Progenitor cell of endocrine pancreas (in vitro differentiated cells): ENCODE measurements at places on chromosomes 2 and 18.

DNA sequence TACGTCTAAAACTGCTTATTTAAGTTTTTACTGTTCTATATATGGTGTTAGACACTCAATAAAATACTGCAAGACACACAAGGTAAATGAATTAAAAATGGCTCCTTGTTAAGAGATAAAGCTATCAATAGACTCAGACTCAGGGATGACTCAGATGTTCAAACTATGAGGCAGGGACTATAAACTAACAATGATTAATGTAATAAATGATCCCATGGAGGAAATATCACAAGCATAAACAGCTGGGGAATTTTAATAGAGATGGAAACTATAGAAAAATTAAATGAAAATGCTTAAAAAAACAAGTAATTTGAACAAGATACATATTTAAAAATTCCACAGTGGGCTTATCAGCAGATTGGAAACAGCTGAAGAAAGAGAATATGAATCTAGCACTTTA, 650.8 kb downstream of the DCDC2C start:
- H3K4me3 ChIP-seq: no peak overlapping the region
- H3K36me3 ChIP-seq: no peaks in the 10 kb centered on the region
- DNase-seq: no peak
- no peaks in the 10 kb centered on the region for H3K27me3 ChIP-seq
- H3K27ac ChIP-seq: no peak overlapping the region

GRCh38 chr18:21141668-21142422, 30.2 kb upstream of the ROCK1 start:
- H3K36me3 ChIP-seq: peaks cover 1% of the 10 kb centered on the region
- no peak overlapping the region for H3K27ac ChIP-seq
- H3K4me1 ChIP-seq: no peaks in the 10 kb centered on the region
- no peak overlapping the region for H3K4me3 ChIP-seq
- no peaks in the 10 kb centered on the region for H3K27me3 ChIP-seq

GRCh38 chr18:26327062-26327461, 100.8 kb downstream of the TAF4B start:
- peak overlapping the region; percentile 18 for H3K27ac ChIP-seq
- no peaks in the 10 kb centered on the region for H3K27me3 ChIP-seq
- no peak for DNase-seq
- peaks cover 2% of the 10 kb centered on the region for H3K36me3 ChIP-seq
- H3K4me1 ChIP-seq: no peaks in the 10 kb centered on the region

DNA sequence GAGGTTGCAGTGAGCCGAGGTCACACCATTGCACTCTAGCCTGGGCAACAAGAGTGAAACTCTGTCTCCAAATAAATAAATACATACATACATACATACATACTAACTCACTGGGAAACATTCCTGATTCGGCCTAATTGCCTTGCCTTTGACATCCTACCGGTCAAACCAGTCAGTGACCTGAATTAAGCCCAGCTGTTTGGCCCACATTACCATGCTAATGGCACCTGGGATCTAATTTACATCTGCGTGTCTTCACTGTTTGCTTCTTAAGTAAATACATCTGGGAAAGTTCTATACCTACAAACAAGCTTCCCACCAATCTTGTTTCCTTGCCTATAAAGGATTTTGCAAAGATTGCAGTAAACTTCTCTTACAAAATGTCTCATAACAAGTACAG, 230.2 kb upstream of the ZC3H15 start:
- no peaks in the 10 kb centered on the region for H3K36me3 ChIP-seq
- peaks cover 5% of the 10 kb centered on the region for H3K4me1 ChIP-seq
- H3K4me3 ChIP-seq: no peak overlapping the region
- peak overlapping the region; percentile 24 for H3K27ac ChIP-seq

- no peak overlapping the region for H3K4me3 ChIP-seq
- H3K36me3 ChIP-seq: peaks cover 5% of the 10 kb centered on the region
- no peaks in the 10 kb centered on the region for H3K4me1 ChIP-seq
- DNase-seq: no peak
- no peak overlapping the region for H3K27ac ChIP-seq
- peaks cover 3% of the 10 kb centered on the region for H3K27me3 ChIP-seq
Observed at GRCh38 chr2:238520359-238520886, 93.7 kb downstream of the ASB1 start.

DNA sequence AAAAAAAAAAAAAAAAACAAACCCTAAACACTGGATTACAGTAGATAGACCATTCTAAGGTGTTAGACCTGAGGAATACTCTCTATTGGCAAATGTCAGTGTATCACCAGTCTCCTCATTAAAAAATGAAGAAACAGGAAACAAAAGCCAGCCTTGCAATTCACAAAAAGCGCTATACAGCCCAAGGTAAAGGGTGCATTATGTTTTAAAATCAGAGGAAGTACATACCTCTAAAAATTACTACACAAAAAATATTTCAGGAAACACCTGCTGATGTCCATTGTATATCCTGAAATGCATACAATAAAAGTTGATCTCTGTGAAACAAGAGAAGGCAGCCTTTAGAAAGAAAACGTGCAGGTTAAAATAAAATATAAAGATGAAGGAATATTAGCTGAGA, 54.9 kb upstream of the TSPYL6 start:
- no peak overlapping the region for H3K27ac ChIP-seq
- no peaks in the 10 kb centered on the region for H3K4me1 ChIP-seq
- DNase-seq: no peak
- no peak overlapping the region for H3K4me3 ChIP-seq

GRCh38 chr2:20365249-20365817, 14.7 kb upstream of the PUM2 start:
- no peaks in the 10 kb centered on the region for H3K27me3 ChIP-seq
- no peak for DNase-seq
- peaks cover 3% of the 10 kb centered on the region for H3K36me3 ChIP-seq
- no peak overlapping the region for H3K4me3 ChIP-seq
- H3K4me1 ChIP-seq: no peaks in the 10 kb centered on the region
- H3K27ac ChIP-seq: no peak overlapping the region

DNA sequence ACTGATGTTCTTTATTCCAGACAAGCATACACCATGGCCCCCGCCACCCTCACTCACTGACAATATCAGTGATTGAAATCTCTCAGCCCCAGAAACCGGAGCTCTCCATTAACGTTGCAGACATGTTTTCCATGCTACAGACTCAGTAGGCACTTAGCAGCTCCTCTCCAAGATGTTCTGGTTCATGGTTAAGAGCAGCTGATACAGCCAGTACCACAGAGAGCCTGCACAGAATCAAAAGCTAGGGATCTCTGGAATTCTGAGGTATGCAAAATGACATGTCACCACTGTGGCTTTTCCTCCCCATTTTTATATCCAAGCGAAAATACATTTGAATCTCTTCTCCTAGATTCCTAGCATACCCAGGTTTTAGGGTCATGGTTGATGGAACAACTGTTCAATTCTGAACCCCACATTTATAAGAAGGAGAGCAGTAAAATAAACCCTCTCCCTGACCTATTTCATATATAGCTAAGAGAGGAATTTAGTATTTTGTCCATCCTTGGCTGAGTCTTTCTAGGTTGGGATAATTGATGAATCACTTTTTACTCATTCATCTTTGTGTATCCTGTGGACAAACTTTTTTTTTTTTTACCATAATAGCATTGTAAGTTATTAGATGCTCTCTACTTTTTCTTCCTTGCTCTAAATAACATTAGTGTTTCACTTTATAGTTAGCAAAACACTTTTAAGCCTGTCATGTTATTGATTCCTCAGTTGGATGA, 488.4 kb upstream of the PIK3C3 start:
- H3K27me3 ChIP-seq: no peaks in the 10 kb centered on the region
- H3K27ac ChIP-seq: no peak overlapping the region
- peaks cover 2% of the 10 kb centered on the region for H3K4me1 ChIP-seq
- DNase-seq: no peak
- no peak overlapping the region for H3K4me3 ChIP-seq
- H3K36me3 ChIP-seq: peaks cover 4% of the 10 kb centered on the region

DNA sequence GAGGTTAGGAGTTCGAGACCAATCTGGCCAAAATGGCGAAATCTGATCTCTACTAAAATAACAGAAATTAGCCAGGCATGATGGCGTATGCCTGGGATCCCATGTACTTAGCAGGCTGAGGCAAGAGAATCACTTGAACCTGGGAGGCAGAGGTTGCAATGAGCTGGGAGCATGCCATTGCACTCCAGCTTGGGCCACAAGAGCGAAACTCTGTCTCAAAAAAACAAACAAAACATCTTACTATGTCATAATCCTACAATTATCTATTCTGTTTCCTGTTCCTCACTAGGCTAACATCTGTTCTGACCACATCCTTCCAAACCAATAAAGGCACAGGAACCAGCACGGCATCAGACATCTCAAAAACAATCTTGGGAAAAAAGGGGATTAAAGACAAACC, 361.8 kb upstream of the UBE2E3 start:
- no peaks in the 10 kb centered on the region for H3K4me1 ChIP-seq
- no peak overlapping the region for H3K27ac ChIP-seq
- no peak overlapping the region for H3K4me3 ChIP-seq
- no peaks in the 10 kb centered on the region for H3K36me3 ChIP-seq
- DNase-seq: no peak

DNA sequence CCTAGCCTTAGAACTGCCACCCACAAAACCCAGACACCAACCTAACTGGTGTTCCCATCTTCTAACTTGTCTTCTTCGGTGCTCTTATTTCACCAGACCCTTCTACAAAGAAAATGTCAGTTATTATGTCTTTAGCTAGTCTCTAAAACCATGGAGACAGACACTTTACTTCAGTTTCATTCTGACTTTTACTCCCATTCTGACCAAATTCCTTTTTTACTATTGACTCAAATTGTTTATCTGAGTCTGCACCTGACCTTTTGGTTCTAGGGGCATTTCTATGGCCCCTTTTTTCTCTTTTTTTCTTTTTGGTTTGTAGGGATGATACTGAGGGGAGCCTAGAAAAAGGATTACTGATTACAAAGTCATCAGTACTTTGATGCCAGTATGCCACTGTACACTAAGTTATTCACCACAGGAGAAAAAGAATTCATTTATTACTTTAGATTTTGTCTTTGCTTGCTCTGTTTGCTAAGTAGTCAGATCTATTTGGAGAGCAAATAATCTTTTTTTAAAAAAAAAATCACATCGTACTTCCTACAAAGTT, 6.8 kb upstream of the SLC1A4 start:
- H3K27me3 ChIP-seq: peaks cover 14% of the 10 kb centered on the region
- H3K36me3 ChIP-seq: no peaks in the 10 kb centered on the region
- peaks cover 26% of the 10 kb centered on the region for H3K4me1 ChIP-seq

DNA sequence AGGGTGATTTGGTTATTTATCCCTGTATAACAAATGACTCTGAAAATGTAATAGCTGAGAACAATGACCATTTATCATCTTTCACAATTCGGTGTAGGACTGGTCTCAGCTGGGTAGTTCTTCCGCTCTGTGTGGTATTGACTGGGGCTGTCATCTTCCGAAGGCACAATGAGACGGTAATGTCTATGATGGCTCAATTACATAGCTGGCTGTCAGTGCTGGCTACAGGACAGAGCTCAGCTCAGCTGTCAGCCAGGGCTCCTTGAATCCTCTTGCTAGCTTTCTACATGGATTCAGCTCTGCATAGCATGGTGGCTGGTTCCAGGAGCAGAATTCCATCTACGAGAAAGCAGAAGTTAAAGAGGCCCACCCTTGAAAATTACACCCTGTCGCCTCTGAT, 483.8 kb downstream of the TDRD15 start:
- H3K27me3 ChIP-seq: no peaks in the 10 kb centered on the region
- no peak for DNase-seq
- no peak overlapping the region for H3K27ac ChIP-seq
- no peaks in the 10 kb centered on the region for H3K36me3 ChIP-seq

DNA sequence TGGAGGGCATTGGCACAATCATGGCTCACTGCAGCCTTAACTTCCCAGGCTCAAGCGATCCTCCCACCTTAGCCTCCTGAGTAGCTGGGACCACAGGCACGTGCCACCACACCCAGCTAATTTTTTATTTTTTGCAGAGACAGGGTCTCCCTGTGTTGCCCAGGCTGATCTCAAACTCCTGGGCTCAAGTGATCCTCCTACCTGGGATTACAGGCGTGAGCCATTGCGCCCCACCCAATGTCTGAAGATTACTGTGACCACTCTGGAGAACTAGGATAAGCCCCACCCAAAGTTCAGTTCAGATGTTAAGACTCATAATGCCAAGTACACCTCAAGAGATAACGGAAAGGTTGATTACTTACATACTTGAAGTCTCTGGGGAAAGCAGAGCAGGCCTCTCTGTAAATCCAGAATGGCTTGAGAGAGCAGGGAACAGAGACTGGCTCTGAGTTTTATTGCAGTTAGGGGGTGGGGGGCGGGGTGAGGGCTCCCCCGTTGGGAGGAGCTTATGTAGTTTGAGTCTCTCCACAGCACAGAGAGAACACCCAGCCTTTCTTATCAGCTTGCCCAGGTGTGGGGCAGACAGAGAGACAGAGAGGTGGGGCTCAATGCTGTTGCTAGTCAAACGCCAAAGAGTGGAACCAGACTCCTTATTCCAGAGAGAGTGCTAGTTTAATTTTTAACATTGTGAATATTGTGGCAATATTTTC, 26.5 kb upstream of the ERICH2 start:
- DNase-seq: no peak
- no peak overlapping the region for H3K4me3 ChIP-seq
- peaks cover 2% of the 10 kb centered on the region for H3K4me1 ChIP-seq
- H3K36me3 ChIP-seq: no peaks in the 10 kb centered on the region
- no peaks in the 10 kb centered on the region for H3K27me3 ChIP-seq

- H3K27me3 ChIP-seq: no peaks in the 10 kb centered on the region
- H3K36me3 ChIP-seq: peaks cover 2% of the 10 kb centered on the region
- no peak overlapping the region for H3K4me3 ChIP-seq
- DNase-seq: no peak
- H3K27ac ChIP-seq: no peak overlapping the region
Observed at GRCh38 chr18:58178511-58178910, 134.5 kb downstream of the NEDD4L start.

DNA sequence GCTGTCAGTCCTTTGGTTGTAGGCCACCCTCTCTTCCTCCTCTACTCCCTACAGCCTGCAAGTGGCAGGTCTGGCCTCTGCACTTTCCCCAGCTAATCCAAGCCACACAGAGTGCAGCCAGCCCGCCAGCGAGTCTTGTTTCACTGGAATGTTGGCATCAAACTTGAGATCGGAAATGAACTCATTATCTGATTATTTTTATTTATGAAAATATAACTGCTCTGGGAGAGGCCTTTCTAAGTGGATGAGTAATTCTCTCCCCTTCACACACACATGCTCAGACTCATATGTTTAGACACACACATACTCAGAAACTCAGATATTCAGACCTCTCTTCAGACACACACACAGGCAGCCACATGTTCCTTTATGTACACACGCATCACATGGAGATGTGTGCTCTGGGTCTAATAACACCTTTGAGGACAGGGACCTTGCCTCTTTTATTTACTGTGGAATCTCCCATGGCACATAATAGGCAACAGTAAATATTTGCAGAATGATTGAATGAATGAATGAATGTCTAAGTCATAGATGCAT, 151.3 kb downstream of the ZFP36L2 start:
- no peak overlapping the region for H3K4me3 ChIP-seq
- no peak for DNase-seq
- no peaks in the 10 kb centered on the region for H3K36me3 ChIP-seq
- H3K27me3 ChIP-seq: peaks cover 10% of the 10 kb centered on the region
- peaks cover 11% of the 10 kb centered on the region for H3K4me1 ChIP-seq
- H3K27ac ChIP-seq: no peak overlapping the region

- no peaks in the 10 kb centered on the region for H3K27me3 ChIP-seq
- peaks cover 10% of the 10 kb centered on the region for H3K4me1 ChIP-seq
- H3K36me3 ChIP-seq: peaks cover 26% of the 10 kb centered on the region
Observed at GRCh38 chr18:3294435-3295080, 32.6 kb downstream of the MYL12B start.
